CD4-positive, alpha-beta T cell treated with Interleukin-15 for 4 hours (primary cell): ENCODE measurements at places on chromosomes 2 and 18.

DNA sequence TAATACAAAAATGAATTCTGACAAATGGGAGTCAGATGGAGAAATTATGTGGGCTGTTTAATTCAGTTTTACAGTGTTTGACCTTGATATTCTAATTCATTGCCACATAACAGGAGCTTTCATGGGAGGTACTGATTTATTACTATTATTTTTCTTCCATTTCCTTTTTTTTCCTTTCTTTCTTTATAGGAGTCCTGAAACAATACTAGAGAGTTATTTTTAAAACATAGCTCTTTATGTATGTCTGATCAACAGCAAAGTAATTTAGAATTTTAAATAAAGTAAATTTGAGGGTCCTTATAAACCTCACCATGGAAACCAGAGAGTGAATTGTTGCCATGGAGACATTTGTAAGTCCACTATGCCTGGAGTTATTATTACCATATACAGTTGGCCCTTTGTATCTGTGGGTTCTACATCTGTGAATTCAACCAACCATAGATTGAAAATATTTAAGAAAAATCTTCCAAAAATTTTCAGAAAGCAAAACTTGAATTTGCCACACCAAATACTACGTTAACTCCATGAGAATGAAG lies 40.9 kb upstream of the PPP4R1 start:
- no peak for DNase-seq

- no peak for DNase-seq
These were observed 649.6 kb upstream of the SETBP1 start for GRCh38 chr18:44031063-44031462.

- no peak for DNase-seq
These were observed 208.3 kb upstream of the FANCL start for GRCh38 chr2:58449286-58450010.

DNA sequence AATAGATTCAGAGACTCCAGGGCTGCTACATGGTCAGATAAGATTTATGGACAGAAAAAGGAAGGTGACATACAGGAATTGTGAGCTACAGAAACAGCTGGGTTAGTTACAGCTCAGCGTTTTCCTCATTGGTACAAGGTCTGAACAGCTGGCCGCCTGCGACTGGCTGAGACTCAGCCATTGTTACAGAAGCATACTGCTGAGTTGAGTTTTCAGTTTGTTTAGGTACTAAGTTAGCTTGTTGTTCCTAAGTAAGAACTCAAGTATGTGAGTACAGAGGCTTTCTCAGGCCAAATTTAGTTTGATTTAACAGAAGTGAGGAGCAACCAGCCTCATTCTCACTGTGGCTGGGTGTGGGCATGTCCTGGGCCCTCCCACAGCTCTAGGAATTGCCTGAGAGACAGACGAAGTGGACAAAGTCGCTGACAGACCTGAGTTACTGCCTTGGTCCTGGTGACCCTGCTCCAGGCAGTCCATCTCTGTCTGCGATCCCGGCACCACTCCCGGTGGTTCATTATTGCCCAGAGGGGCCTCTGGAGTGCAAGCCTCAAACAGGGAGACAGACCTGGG lies 27.8 kb upstream of the RHOB start:
- no peak for DNase-seq
